ENCODE measurements at places on chromosomes 13 and 19.
A peak's percentile ranks its signal among the peaks of the same experiment; 100 is the strongest.

GRCh38 chr13:106423530-106423929, 111.9 kb downstream of the EFNB2 start:
- no peak for DNase-seq

GRCh38 chr13:50012396-50013169, 2.7 kb upstream of the KCNRG start:
- no peak for DNase-seq

GRCh38 chr13:28392896-28393505, 101.9 kb downstream of the FLT1 start:
- no peak for DNase-seq

DNA sequence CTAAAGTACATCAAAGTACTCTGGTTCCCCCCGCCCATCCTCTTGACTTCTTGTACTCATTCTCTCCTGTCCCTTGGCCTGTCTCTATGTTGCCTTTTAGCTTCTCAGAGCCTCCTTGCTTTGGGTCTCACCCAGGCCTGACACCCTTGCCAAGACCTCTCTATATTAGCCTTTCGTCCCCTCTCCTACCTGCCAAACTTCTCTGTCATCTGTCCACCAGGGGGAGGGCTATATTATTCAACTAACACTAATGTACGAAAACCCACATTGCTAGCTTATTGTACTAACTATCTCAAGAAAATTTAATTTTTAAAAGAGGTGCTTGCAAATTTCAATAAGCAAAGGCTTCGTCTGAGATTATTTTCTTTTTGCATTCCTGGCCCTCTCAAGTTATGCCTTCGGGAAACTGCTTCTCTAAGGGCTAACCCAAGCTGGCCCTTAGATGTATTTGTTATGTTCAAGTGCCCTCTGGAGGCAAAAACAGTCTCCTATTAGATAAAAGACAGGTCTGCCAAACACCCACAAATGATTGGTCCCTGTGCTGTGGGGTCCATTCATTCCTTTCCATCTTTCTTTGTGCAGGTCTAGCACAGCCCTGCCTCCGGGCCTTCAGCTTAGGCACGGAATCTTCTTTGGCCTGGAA, 6.3 kb upstream of the MRPS31 start:
- no peak for DNase-seq

DNA sequence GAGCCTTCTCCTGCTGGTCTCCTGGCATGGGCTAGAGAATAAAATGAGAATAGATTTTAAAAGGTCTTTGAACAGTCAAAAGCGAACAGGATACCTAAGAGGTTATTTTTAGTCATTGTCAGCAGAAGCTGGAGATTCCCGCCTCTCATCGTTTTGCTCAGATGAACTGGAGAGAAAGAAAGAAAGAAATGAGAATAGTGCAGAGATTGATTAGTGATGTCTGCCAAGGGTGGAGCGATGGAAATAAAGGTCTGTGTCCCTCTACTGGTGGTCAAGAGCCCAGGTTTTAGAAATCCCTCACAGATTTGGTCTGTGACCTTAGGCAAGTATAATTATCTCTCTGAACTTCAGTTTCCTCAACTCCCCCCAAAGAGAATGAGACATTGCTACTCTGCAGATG, 5.3 kb downstream of the NCAN start:
- DNase-seq: no peak

DNA sequence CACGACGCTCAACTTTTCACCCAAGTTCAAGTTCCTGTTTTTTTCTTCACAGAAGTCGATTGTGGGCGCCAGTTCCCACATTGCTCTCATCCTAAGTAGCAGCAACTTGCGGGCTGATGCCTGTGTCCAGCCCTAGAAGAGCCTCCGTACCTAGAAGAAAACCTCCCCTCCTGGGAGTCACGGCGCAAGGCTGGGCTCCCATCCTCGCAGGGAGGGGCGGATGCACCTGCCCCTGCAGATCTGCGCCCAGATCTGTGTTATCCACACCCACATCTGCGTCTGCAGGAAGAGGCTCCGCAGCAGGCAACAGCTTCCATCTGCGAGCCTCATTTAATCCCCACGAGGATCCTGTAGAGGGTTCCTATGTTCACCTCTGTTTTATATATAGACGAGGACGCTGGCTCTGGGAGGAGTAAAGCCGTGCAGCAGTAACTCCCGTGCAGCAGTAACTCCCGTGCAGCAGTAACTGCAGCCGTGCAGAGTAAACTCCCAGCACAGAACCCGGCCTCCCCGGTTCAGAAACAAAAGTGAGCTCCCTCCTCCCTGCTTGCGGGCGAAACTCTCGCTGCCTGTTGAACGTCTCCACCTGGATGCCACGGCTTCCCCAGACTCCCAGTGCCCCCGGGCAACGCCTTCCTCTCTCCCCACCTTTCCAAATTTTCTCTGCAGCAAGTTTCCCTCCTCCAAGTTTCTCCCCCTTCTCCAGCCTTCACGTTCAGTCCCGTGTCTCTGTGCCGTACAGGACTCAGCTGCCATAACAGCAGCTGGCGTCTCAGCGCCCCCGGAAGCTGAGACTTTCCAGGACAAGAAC, 23.5 kb upstream of the LAIR1 start:
- no peak for DNase-seq

DNA sequence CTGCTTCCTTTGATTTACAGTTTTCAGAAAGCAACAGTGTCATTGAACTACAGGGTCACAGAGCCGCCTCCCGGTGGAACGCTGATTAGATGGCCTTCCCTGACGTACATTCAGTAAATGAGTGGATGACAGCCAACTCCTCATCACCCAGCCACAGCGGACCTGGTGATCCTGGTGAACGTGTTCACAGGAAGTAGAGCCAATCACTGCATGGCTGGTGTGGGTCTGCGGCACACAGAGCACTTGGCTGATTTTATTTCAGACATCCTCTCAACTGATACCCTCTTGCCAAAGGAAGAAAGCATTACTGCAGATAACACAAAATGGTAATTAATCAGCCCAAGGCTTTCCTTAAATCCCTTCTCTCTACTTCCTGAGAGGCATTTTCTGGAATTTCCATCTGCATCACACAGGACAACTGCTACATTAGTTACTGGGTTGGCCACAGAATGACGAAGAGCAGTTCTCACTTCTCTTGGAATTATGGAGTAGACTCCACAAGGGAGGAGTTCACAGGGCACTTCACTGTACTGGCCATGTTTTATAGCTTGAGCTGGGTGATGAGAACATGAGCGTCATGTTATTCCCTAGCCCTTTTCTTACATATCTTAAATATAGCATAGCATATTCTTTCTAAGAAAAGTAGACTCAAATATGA, 84.0 kb upstream of the SLC7A1 start:
- DNase-seq: no peak

GRCh38 chr19:6087074-6087571, 23.2 kb downstream of the RFX2 start:
- no peak for DNase-seq

GRCh38 chr13:97879646-97880310, 73.7 kb upstream of the IPO5 start:
- DNase-seq: peak; percentile 72
